Right kidney (tissue), 9 donors: ENCODE measurements at places on chromosomes 7 and 10.

- DNase-seq = no peak
Observed at GRCh38 chr7:5320802-5321396, 38.2 kb downstream of the SLC29A4 start.

GRCh38 chr10:6089334-6090219 is 743 bp downstream of the RBM17 start:
- peak; percentile 83 for DNase-seq

- no peak for DNase-seq
Observed at GRCh38 chr7:80859272-80859970, 59.4 kb downstream of the SEMA3C start.

- DNase-seq = no peak
Observed at GRCh38 chr10:128026615-128027300, 99.5 kb downstream of the MKI67 start.

DNA sequence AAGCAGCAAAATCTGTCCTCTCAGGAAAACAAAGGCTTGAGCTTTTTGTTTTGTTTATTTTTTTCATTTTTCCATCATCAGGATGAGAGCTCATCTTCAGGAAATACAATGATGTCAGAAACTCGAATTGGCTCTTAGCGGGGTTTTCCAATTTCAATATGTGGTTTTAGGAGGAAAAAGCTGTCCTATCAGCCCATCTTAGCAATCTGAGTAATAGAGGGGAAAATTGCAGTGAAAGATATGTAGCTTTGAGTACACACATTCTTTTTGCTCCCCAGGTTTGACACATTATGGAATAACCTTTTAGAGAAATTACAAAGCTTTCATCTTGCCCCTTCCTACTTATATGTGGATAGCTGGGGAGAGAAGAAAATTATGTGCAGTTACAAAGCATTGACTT is 113.6 kb upstream of the MYO3A start:
- no peak for DNase-seq

DNA sequence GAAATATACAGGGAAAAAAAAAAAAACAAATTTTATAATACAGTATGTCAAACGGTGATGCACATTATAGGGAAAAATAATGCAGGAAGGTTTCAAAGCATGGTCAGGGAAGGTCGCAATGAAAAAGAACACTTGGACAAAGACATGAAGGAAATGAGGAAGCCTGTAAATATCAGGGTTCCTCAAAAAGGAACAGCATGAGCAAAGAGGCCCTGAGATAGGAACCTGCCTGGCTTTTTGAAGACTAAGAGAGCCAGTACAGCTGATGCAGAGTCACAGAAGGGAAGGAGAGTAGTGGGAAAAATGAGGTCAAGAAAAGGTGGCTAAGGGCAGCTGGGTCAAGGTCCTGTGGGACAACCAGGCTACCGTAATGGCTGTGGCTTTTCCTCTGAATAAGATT is 1.9 kb downstream of the VPS41 start:
- no peak for DNase-seq

GRCh38 chr10:978826-979421 is 9.3 kb upstream of the GTPBP4 start:
- no peak for DNase-seq

GRCh38 chr7:121774563-121774962 is 98.4 kb upstream of the PTPRZ1 start:
- no peak for DNase-seq
